Stimulated activated naive CD4-positive, alpha-beta T cell treated with Interleukin-2 at 50 U/mL for 16 hours (primary cell): ENCODE measurements at places on chromosomes 5 and 9.

- DNase-seq: peak; percentile 61
Measured at GRCh38 chr5:43039471-43040286, 440 bp downstream of the ANXA2R start.

DNA sequence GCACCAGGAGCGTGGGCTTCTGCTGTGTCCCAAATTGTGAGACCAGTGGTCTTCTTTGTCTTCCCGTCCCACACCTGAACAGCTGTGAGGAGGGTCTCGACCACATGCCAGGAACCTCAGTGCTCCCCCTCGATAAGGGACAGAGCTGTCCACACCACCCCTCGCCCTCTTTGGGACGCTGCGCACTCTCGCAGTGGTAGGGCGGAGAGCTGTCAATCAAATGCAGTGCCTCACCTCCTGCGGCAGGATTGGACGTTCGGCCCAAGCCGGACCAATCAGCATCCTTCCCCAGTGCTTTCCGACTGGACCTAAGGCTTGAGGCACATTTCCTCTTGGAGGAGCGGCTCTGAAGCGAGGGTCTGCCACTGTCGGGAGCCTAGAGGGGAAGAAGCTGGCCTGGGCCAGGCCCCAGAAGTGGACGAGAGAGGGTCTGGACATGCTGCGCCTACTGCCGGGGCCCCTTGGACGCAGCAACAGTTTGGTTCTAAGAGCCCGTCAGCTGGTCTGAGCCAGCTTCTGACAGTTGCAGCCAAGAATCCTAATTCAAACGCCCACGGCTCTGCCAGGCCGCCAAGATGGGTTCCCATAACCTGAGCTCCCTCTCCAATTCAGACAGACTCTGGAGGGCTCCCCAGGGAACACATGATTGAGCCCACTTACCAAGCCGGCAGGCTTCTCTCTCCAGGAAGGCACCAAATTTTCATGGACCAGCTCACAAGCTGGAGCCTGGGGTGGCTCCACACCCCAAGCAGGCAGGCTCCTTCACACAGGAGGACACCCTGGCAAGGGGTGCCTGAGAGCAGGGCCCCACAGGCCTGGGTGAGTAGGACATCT lies 28.1 kb upstream of the ADAMTS2 start:
- no peak for DNase-seq

GRCh38 chr5:85538362-85538761 lies 1079.4 kb upstream of the COX7C start:
- no peak for DNase-seq

DNA sequence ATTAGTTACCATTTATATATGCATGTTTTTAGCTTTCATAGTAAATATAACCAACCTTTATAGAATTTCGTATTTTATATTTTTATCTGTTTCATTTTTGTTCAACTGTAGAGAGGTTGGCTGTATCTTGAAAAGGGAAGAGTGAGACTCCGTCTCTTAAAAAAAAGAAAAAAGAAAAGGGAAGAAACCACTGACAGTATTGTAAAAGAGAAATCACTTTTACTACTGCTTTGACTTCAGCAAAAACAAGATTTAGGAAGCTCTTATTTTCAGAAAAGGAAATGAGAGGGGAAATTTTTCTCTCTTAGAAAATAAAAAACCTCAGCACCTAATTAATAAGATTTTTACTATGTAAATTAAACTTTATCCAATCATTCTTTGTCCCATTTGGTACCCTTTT lies 14.4 kb downstream of the POLK start:
- no peak for DNase-seq

- no peak for DNase-seq
Measured at GRCh38 chr9:28503573-28503972, 930.3 kb upstream of the C9orf72 start.

- DNase-seq: no peak
Measured at GRCh38 chr9:36934478-36935065, 99.5 kb downstream of the PAX5 start.

DNA sequence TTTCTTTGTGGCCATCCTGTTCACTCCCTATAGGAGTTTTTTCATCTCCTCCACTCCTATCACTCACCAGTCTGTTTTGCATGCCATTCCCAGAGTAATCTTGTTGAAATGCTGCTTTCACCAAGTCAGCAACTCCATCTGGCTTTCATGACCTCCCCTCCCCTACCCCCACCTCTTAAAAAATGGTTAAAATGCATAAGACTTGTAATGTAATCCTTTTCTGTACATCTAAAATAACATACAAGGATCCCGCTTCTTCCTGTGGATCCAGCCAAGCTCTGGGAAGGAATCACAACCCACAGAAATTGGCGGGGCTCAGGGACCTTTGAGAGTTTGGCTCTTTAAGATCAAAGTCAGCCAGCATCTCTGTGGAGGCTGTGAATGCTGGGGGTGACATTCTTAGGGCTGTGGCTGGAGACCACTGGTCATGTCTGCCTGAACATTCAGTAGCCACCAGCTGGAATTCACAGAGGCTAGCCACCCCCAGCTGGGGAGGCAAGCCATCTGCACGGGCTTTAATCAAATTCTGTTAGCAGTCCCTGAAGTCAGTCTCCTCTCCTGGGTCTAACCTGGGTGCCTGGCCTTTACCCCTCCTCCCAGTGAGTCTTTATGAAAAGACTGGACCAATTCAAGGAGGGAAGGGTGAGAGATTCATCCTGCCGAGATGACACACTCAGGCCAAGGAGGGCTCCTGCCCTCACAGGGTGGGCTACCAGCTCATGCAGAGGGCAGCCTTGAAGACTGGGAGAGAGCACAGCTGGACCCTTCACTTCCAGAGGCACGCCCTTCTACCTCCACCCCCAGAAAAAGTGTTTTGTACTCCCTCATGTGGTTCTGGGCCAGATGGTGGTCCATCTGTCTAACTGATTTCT lies 132.9 kb downstream of the LIFR start:
- no peak for DNase-seq

DNA sequence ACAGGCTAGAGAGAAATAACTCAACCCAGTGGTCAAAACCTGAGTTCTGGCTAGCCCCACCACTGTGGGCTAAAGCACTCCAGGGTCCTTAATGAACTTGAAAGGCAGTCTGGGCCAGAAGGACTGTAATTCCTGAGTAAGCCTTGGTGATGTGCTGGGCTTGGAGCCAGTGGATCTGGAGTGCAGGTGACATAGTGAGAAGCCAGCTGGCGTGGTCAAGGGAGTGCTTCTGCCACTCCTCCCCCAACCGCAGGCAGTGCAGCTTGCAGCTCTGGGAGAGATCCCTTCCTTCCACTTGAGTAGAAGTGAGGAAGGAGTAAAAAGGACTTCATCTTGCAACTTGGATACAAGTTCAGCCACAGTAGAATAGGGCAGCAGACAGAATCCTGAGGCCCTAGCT lies 424.0 kb downstream of the CDH18 start:
- DNase-seq: no peak

DNA sequence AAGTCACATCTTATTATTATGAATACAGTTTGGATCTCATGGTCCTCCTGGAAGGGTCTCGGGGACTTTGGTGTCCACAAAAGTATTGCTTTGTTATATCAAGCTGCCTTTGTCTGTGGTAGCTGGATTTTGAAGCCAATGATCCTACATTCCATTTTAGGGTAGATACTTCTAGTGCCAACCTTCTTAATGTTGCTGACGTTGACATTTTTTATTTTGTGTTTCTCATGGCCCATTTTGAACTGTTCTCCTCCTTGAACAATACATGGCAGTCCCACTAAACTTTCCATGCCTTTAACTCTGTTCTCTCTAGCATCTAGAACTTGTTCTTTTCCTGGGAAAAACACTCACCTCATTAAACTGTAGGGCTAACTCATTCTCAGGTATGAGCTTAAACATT lies 425.8 kb downstream of the KCTD16 start:
- no peak for DNase-seq

DNA sequence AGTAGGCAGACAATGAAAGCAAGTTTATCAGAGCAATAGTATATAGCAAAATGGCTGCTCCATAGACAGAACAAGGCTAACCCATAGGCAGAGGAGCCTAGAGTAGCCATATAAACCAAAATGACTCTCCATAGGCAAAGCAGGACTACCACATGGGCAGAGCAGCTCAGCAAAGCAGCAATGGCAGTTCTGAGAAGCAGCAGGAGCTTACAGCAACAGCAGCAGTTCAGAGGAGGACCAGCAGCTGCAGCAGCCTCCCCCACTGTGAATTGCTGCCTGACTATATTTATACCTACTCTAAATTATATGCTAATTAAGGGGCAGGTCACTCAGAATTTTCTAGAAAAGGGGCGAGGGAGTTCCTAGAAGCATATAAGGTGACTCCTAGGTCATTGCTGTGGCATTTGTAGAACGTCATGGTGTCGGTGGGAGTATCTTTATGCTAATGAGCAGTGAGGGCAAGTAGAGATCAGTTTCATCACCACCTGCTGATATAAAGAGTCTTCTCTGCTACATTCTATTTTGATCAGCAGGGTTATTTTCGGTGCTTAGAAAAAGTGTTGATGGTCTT lies 1115.5 kb downstream of the DTWD2 start:
- DNase-seq: no peak

- DNase-seq: no peak
Measured at GRCh38 chr9:35656831-35657545, 831 bp downstream of the RMRP start.
